ENCODE measurements at places on chromosomes 4 and X. TPM values are rescaled to one million over a fixed set of nuclear protein-coding genes. Genes with fewer than 3 reads are reported as not detected.
A peak's percentile ranks its signal among the peaks of the same experiment; 100 is the strongest.

DNA sequence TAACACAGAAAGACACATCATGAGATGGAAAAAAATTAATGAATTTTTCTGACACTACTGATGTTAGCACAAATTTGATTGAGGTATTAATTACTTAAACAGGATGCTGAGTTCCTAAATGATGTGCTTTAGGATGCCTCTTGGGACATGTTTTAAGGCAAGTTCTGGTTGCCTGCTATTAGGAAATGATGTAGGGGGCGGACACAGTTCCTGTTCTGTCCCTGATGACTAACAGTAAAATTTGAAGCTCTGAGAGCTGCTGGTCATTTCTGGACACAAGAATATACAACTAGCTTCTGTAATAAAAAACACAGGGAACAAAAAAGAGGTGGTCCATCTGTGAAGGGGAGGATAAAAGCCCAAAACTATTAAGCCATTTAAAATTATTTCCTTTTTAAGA lies 163.2 kb upstream of the ETNPPL start:
- H3K4me1 ChIP-seq: no peaks in the 10 kb centered on the region
- H3K4me3 ChIP-seq: no peak overlapping the region
- no peaks in the 10 kb centered on the region for H3K27me3 ChIP-seq
- no peaks in the 10 kb centered on the region for H3K36me3 ChIP-seq
- H3K27ac ChIP-seq: no peak overlapping the region

GRCh38 chr4:41874398-41874797 lies 60.8 kb upstream of the TMEM33 start:
- H3K4me1 ChIP-seq: peaks cover 10% of the 10 kb centered on the region
- DNase-seq: no peak
- H3K4me3 ChIP-seq: no peak overlapping the region
- H3K27me3 ChIP-seq: peaks cover 77% of the 10 kb centered on the region

DNA sequence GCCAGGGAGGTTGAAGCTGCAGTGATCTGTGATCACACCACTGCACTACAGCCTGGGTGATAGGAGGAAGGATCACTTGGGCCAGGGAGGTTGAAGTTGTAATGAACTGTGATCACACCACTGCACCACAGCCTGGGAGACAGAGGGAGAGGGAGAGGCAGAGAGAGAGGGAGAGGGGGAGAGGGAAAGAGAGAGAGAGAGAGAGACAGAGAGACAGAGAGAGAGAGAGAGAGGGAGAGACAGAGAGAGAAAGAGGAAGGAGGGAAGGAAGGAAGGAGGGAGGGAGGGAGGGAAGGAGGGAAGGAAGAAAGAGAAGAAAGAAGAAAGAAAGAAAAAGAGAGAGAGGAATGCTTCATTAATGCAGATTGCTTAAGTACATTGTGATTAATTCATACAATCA lies 15.2 kb upstream of the MAP9 start:
- no peak for DNase-seq
- H3K27me3 ChIP-seq: peaks cover 15% of the 10 kb centered on the region
- H3K27ac ChIP-seq: no peak overlapping the region
- H3K4me3 ChIP-seq: no peak overlapping the region
- no peaks in the 10 kb centered on the region for H3K4me1 ChIP-seq

GRCh38 chr4:41896648-41897047 lies 38.6 kb upstream of the TMEM33 start:
- H3K36me3 ChIP-seq: no peaks in the 10 kb centered on the region
- H3K27me3 ChIP-seq: peaks cover 3% of the 10 kb centered on the region
- DNase-seq: no peak
- H3K4me3 ChIP-seq: no peak overlapping the region
- no peaks in the 10 kb centered on the region for H3K4me1 ChIP-seq
- no peak overlapping the region for H3K27ac ChIP-seq

DNA sequence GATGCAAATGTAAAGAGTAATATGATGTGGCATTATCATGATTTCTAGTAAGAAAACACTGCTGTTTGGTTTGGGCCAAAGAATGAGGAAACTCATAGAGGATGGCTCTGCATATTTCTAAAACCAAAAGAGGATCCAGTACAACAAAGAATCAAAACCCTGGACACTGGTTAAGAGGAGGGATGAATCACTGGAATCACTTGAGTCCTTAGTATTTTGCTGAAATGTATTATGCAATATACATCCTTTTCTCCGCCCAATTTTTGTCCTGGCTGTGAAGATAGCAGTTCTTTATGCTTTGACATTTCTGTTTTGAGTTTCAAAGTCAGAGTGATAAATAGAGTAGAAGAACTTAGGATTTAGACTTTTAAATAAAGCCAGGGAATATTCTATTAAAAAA lies 345.9 kb downstream of the PACRGL start:
- H3K36me3 ChIP-seq: no peaks in the 10 kb centered on the region

- H3K4me3 ChIP-seq: no peak overlapping the region
- no peaks in the 10 kb centered on the region for H3K36me3 ChIP-seq
Measured at GRCh38 chr4:129747756-129748155, 651.8 kb downstream of the C4orf33 start.

- no peaks in the 10 kb centered on the region for H3K36me3 ChIP-seq
- no peak for DNase-seq
- no peak overlapping the region for H3K4me3 ChIP-seq
- H3K4me1 ChIP-seq: no peaks in the 10 kb centered on the region
Measured at GRCh38 chr4:115973768-115974167, 860.3 kb upstream of the NDST4 start.

DNA sequence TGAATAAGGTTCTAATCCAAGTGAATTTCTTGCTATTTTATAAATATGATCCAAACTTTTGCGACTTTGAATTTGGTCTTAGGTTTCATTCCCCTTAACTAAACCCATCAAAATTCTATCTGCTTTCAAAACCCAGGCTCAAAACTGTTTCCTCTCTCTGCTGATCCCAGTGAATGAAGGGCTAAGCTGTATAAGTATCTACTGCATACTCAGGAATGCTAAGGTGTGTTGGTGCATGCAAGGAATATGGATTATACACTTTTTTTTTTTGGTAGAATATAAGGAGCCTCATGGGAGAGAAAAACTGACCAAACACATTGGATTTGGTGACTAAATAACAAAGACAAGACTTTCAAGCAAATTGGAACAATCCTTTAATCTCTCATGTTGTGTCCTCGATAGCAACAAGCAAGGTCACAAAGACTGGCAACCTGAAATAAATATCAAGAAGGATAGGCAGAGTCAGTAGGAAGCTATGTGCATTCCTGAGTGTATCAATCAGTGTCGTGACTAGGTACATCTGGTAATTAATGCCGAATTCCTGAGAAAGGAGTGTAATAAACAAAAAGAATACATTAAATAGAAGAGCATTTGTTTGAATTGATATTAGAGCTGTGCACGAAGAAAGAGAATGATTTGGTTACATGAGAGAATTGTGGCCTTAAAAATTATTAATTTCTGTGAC lies 74.3 kb upstream of the KCTD8 start:
- no peak for DNase-seq
- H3K4me3 ChIP-seq: no peak overlapping the region
- H3K4me1 ChIP-seq: no peaks in the 10 kb centered on the region
- no peak overlapping the region for H3K27ac ChIP-seq

- no peak overlapping the region for H3K4me3 ChIP-seq
- no peaks in the 10 kb centered on the region for H3K27me3 ChIP-seq
Measured at GRCh38 chrX:20181598-20182329, 40.1 kb upstream of the EIF1AX start.

DNA sequence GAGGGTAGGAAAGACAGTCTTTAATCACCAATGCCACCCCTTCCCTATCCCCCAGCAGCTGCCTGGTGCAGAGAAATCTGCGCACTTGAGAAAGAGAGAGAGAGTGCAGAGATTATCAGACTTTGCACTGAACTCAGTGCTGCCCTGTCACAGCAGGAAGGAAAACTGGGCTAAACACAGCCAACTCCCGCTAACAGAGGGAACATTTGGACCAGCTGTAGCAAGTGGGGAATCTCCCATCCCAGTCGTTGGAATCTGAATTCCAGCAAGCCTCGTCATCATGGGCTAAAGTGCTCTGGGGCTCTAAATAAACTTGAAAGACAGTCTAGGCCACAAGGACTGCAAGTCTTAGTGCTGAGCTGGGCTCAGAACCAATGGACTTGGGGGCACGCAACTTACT lies 168.7 kb downstream of the DLG3 start:
- H3K36me3 ChIP-seq: no peaks in the 10 kb centered on the region
- H3K4me1 ChIP-seq: no peaks in the 10 kb centered on the region
- H3K4me3 ChIP-seq: no peak overlapping the region

GRCh38 chrX:154695911-154696675 lies 42.7 kb upstream of the CTAG2 start:
- no peak overlapping the region for H3K4me3 ChIP-seq
- DNase-seq: peak; percentile 39

DNA sequence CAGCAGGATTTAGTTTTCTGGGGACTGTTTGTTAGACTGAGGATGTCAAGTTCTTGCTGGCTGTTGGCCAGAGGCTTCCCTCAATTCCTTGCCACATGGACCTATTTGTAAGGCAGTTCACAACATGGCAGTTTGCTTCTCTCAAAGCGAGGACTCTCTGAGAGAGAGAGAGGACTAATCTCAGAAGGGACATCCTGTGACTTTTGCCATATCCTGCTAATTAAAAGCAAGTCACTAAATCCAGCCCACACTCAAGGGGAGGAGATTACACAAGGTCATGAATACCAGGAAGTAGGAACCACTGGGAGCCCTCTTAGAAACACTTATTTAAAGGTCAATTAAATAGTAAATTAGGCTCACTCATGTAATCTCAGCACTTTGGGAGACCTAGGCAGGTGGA lies 38.2 kb downstream of the PPP1R2C start:
- no peak for DNase-seq
- H3K4me1 ChIP-seq: peaks cover 14% of the 10 kb centered on the region
- H3K27me3 ChIP-seq: no peaks in the 10 kb centered on the region
- no peaks in the 10 kb centered on the region for H3K36me3 ChIP-seq
- H3K4me3 ChIP-seq: no peak overlapping the region

GRCh38 chrX:24145303-24146186 lies 4.0 kb upstream of the ZFX start:
- H3K27ac ChIP-seq: no peak overlapping the region
- peaks cover 27% of the 10 kb centered on the region for H3K4me1 ChIP-seq
- no peak overlapping the region for H3K4me3 ChIP-seq
- no peaks in the 10 kb centered on the region for H3K27me3 ChIP-seq

GRCh38 chrX:71143508-71143907 lies 1.1 kb upstream of the NLGN3 start:
- no peaks in the 10 kb centered on the region for H3K27me3 ChIP-seq
- H3K36me3 ChIP-seq: peaks cover 6% of the 10 kb centered on the region
- no peak overlapping the region for H3K4me3 ChIP-seq

DNA sequence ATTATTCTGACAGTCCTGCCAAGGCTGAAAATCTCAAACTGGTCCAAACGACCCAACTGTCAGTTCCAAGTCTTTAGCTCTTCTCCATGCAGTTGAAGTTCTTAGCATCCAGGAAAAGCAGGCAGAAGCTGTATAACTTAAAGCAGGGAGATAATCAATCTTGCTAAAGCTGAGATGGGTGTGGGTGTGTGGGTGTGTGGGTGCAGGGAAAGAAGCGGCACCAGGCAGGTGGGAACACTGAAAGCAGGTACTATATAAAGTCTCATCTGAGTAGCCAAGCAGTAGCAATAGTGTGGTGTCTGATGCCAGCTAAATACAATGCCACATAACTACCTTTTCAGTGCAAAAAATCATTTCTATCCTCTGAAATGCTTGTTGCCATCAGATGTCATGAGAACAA lies 69.7 kb upstream of the EGFL6 start:
- no peak overlapping the region for H3K27ac ChIP-seq
- H3K4me3 ChIP-seq: no peak overlapping the region
- H3K4me1 ChIP-seq: peaks cover 7% of the 10 kb centered on the region

- H3K27ac ChIP-seq: no peak overlapping the region
- H3K4me3 ChIP-seq: no peak overlapping the region
- no peak for DNase-seq
- no peaks in the 10 kb centered on the region for H3K27me3 ChIP-seq
Measured at GRCh38 chrX:134870419-134870818, 120.4 kb upstream of the SMIM10 start.

DNA sequence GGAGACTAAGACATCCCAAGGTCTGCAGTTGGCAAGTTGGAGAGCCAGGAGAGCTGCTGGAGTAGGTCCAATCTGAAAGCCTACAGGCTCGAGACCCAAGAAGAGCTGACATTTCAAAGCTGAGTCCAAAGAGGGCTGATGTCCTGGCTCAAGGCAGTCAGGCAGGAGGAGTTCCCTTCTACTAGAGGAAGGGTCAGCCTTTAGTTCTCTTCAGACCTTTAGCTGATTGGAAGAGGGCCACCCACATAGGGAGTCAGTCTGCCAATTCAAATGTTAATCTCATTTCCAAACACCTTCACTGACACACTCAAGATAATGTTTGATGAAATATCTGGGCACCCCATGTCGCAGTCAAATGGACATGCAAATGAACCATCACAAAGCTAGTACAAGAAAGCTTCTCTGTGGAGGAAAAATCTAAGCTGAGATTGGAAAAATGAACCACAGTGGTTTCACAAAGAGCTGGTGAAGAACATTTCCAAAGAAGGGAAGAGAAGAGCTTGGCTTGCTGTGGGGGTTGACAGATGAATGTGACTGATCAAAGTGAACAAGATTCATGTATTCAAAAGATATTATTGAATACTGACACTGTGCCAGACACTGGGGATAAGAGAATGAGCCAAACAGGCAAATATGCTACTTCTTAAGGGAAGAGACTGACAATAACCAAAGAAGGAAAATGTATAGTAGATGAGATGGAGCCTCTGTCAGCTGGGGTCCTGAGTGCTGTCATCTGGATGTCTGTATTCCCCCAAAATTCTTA lies 61.2 kb downstream of the STK32B start:
- H3K4me3 ChIP-seq: no peak overlapping the region
- H3K27me3 ChIP-seq: peaks cover 13% of the 10 kb centered on the region
- H3K27ac ChIP-seq: no peak overlapping the region
- DNase-seq: no peak

DNA sequence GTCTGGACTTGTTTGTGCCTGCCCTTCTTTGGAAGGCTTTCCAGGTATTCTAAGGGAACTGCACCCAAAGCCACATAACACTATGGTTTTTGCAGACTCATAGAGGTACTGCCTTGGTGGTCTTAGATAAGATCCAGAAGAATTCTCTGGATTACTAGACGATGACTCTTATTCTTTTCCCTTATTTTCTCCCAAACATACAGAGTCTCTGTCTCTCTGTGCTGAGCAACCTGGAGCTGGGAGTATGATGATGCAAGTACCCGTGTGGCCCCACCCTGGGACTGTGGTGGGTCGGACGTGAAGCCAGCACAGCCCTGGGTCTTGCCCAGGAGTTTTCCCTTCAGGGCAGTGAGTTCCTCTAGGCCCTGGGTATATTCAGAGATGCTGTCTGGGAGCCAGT lies 1342.4 kb upstream of the TENM3 start:
- H3K4me1 ChIP-seq: no peaks in the 10 kb centered on the region
- no peak for DNase-seq
- H3K4me3 ChIP-seq: no peak overlapping the region
- no peaks in the 10 kb centered on the region for H3K36me3 ChIP-seq
- H3K27me3 ChIP-seq: no peaks in the 10 kb centered on the region

TMEM35A gene
- not detected for total RNA-seq

BEND2 gene
- not detected for total RNA-seq

GDPD2 gene
- total RNA-seq: not detected

TRIM61 gene
- 0.84 TPM for total RNA-seq

TRPC5OS gene
- not detected for total RNA-seq

NRK gene
- not detected for total RNA-seq

SPOCK3 gene
- total RNA-seq: not detected

Measured in activated naive CD4-positive, alpha-beta T cell treated with anti-CD3 and anti-CD28 coated beads for 36 hours (primary cell).